Dermis blood vessel endothelial cell (primary cell): ENCODE measurements at places on chromosomes 7 and 10. TPM values are rescaled to one million over a fixed set of nuclear protein-coding genes. Genes with fewer than 3 reads are reported as not detected.

Gene FBXO24
- total RNA-seq = 0.60 TPM in 1 of 2 replicates, not detected in the other

Gene MSMB
- total RNA-seq = not detected in 2 replicates

Gene PAPOLB
- 0.23 and 0.34 TPM in 2 replicates for total RNA-seq

Gene CNPY1
- not detected in 2 replicates for total RNA-seq

Gene ADCYAP1R1
- total RNA-seq = not detected in 2 replicates

Gene ARL3
- 3.6 and 4.6 TPM in 2 replicates for total RNA-seq

Gene INSYN2A
- total RNA-seq = not detected in 2 replicates

Gene HIF1AN
- total RNA-seq = 7.5 and 10.4 TPM in 2 replicates

Gene TOMM7
- 69.8 and 111 TPM in 2 replicates for total RNA-seq

Gene CABCOCO1
- total RNA-seq = not detected in 2 replicates

Gene GPR85
- total RNA-seq = 0.42 and 0.85 TPM in 2 replicates

Gene FOXP2
- 3.7 and 11.4 TPM in 2 replicates for total RNA-seq

Gene SLC26A3
- not detected in 2 replicates for total RNA-seq

Gene CCL26
- total RNA-seq = not detected in 2 replicates

Gene ADCY1
- total RNA-seq = 0.17 and 0.93 TPM in 2 replicates

Gene CFTR
- not detected in 2 replicates for total RNA-seq

Gene CUTC
- total RNA-seq = 31.5 and 34.2 TPM in 2 replicates

Gene FANK1
- total RNA-seq = 0.51 and 0.65 TPM in 2 replicates
